Karpas-422 (cell line): ENCODE measurements at places on chromosomes 16 and 17.
A peak's percentile ranks its signal among the peaks of the same experiment; 100 is the strongest.

DNA sequence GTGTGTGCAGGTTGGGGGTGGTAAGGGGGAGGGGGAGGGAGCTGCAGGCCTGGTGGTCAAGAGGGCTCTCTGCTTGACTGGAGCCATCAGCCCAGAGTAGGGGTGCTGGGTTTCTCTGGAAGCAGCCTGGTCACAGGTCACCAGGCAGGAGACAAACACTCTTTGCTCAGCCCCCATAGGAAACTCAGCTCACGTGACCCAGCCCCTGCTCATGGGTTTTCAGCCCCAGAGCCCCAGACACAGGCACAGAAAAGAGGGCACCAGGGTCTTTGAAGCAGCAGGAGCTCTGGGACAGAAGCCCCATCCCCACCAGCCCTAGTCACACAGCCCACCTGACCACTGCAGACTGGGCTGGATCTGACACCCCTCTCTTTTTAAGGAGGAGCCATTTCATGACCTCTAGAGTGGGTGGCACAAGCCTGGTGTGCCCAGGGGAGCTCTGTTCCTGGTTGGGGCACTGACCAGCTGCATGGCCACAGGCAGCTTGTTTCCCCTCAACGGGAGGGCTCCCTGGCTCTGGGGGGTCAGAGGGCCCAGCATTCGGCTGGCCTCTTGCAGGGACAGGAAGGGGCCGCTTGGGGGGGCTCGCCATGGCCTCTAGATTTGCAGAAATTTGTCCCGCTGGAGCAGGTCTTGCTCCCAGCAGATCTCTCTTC is 13.8 kb upstream of the CD79B start:
- peak; percentile 56 for DNase-seq

DNA sequence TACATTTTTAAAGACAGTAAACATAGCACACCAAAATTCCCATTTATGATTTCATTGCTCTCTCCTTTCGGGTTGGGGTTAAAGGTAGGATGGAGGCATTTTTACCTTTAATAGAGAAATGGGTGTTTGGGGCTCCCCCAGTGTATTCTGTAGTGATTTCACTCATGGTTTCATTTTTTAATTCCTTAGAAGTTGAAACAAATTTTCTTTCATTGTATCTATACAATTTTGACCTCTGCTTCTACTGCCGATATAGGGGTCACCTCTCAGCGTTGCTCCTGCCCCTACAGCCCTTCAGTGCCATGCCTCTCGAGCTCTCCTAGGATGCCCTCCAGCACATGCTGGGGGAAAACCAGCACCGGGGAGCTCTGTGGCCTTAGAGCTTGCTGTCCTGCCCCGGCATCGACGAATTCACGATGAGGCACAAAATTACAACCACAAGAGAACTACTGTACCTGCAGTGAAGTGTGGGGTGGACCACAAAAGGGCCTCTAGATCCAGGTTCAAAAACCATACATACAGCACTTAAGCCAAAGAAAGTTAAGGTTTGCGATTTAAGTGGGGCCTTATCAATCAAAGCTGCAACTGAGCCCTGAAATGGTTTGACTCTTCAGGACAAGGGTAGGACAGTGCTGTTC is 39.3 kb downstream of the LITAFD start:
- DNase-seq: no peak

GRCh38 chr16:89841275-89841674 is 13.0 kb downstream of the SPIRE2 start:
- DNase-seq: no peak

- no peak for DNase-seq
Measured at GRCh38 chr17:26773189-26774188, 520.4 kb upstream of the WSB1 start.

GRCh38 chr17:2780256-2780655 is 16.0 kb upstream of the RAP1GAP2 start:
- DNase-seq: no peak

DNA sequence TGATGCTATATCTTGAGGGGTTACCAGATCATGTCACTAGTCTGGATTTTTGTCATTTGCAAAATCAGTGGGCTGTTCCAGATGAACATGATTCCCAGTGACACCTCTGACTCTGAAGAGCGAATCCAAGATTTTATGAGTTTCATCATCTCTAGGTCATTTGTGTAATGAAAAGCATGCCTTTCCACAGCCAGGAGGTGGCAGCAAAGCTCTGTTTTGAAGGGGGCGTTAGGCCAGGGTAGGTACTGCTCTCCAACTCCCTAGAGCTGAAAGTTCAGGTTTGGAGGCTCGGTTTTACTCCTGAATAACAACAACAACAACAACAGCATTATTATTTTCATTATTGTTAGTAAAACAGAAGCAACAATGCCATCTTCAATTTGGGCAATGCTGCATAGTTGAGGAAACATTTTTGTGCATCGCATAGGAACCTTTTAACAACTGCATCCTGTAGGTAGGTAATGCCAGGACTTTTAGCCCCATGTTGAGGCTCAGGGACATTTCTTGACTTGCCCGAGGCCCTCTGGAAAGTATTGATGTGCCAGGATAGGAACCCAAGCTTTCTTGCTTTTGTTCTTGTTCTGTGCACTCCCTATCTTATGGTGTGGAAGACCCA is 77.0 kb downstream of the MYH13 start:
- peak; percentile 89 for DNase-seq

- DNase-seq: no peak
Measured at GRCh38 chr17:75269844-75270217, 1.2 kb downstream of the MIF4GD start.

- no peak for DNase-seq
Measured at GRCh38 chr16:19137201-19138128, 23.7 kb downstream of the ITPRIPL2 start.

DNA sequence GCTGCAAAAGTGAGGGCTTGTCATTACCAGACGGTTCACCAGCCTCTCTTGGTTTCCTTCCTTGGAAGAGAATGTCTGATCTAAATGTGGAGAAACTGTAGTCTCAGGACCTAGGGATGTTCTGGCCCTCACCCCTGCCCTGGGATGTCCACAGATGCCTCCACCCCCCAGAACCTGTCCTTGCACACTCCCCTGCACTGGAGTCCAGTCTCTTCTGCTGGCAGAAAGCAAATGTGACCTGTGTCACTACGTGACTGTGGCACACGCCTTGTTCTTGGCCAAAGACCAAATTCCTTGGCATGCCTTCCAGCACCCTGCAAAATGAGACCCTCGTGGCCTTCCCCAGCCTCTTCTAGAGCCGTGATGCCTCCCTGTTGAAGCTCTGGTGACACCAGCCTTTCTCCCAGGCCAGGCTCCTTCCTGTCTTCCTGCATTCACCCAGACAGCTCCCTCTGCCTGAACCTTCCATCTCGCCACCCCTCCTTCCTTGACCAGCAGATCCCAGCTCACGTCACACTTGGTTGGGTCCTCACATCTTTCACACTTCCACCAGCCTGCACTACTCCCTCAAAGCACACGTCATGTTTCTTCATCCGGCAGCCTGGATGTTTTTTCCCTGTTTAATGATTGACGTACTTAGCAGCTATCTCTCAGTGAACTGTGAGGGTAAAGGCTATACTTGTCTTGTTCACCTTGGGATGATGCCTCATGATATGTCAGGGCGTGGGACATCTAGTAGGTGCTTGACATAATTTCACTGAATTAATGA is 4.3 kb downstream of the ZNF768 start:
- no peak for DNase-seq

- no peak for DNase-seq
Measured at GRCh38 chr16:46768809-46769208, 20.7 kb upstream of the MYLK3 start.

DNA sequence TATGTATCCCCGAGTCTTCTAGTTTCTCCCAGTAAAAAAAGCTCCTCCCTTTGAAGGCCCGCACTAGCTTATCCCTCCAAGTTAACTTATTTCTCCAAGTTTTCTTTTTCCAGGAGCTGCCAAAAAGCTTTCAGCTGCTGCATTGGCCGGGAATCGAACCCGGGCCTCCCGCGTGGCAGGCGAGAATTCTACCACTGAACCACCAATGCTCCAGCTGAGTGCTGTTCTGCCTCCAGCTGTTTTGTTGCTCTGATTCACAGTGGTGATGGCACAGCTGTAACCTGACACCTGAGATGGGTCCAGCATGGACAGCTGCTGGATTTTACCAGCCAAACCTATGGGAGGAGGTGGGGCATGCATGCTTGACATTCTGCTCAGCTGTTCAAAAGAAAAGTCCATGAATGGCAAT is 22.1 kb downstream of the VAC14 start:
- no peak for DNase-seq

DNA sequence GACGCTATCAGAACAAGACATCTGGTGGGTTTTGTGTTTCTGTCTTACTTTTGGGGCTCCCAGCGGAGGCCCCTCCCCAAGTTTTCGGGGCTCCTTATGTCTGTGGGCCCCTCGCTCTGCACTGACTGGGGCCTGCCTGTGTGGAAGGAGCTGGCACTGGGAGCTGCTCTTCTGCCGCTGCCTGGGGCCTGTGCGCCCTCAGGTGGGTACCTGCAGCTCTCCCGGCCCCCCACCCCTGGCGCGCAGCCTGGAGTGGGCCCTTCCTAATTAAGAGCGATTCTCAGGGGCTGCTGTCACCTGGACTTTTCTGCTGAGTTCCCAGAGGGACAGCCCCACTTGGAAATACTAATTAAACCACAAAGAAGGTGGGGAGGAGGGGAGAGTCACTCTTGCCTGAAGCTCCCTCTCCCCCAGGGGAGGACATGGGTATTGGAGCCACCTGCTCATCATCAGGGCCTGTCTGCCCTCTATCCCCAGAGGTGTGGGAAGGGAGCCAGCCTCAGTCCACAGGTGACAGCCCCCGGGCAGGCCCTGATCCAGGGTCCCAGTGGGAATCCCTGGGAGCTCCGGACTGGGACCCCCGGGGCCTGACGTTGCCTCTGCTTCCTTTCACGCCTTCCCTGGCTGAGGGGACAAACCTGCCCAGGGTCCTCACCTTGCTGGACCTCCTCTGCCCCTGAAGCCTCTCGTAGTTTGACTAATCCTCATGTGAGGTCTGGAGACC is 36.5 kb downstream of the GSE1 start:
- DNase-seq: no peak

DNA sequence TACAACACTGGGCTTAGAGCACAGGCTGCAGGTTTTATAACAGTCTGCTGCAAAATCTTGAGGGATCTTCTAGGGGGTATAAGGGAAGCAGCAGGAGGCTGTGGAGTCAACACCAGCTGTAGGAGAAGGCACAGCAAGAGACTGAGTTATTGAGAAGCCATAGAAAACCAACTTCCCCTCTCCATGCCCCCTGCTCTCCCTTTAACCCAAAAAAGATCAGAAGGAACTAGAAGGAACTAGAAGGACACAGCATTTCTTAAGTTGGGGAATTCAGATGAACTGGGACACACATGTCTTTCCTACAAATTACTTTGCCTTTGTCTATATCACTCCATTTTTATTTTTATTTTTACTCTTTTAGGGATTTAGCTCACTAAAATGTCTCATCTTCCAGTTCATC is 6.2 kb upstream of the CCL18 start:
- no peak for DNase-seq

DNA sequence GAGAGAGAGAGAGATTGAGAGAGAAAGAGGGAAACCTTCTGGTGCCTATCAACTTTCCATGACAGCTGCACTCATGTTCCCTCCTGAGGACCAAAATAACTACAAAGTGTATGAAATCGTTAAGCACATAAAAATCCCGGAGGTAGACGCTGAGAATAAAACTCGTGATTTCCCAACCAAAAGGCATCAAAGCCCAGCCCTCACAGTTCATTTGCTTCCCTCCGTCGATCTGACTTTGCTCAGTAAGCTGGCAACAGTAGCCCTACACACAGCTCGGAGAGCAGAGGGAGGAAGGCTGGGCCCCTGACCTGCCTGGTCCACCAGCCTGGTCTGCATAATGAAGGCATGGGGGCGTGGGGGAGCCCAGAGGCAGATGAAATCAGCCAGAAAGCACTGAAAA is 273.9 kb upstream of the ZFHX3 start:
- no peak for DNase-seq

DNA sequence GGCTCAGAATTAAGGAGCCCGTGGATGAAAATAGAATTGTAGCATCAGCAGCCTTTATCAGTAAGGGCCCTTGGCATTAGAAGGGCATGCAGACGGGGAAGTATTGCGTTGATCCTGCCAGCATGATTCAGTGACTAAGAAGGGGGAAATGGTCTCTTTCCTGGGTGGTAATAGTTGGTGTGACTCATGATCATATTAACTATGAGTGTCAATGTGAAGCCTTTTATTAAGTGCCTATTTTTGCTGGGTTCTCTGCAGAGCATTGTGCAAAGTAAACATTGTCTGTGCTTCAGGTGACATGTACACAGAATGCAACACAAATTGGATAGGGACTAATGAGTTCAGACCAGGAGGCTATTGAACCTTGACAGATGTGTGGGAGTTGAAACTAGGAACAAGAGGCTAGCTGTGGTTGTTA is 24.5 kb downstream of the RCVRN start:
- DNase-seq: no peak

DNA sequence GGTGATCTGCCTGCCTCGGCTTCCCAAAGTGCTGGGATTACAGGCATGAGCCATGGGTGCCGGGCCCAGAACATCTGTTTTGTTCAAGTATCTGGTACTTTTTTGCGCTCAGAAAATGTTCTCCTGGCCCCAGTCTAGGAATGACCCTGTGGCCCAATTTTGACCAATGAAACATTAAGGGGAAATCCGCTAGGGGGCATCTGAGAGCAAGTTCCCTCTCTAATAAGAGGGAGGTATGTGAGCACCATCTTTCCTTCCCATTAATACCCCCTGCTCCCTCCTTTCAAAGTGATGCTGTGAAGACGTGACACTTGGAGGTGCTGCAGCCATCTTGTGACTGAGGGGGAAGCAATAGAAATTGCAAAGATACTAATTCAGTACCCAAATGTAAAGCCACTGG is 16.5 kb upstream of the CLEC3A start:
- DNase-seq: peak; percentile 77
